PC-3 (cell line): ENCODE measurements at places on chromosomes 7 and 10. TPM values are rescaled to one million over a fixed set of nuclear protein-coding genes. Genes with fewer than 3 reads are reported as not detected.

DNA sequence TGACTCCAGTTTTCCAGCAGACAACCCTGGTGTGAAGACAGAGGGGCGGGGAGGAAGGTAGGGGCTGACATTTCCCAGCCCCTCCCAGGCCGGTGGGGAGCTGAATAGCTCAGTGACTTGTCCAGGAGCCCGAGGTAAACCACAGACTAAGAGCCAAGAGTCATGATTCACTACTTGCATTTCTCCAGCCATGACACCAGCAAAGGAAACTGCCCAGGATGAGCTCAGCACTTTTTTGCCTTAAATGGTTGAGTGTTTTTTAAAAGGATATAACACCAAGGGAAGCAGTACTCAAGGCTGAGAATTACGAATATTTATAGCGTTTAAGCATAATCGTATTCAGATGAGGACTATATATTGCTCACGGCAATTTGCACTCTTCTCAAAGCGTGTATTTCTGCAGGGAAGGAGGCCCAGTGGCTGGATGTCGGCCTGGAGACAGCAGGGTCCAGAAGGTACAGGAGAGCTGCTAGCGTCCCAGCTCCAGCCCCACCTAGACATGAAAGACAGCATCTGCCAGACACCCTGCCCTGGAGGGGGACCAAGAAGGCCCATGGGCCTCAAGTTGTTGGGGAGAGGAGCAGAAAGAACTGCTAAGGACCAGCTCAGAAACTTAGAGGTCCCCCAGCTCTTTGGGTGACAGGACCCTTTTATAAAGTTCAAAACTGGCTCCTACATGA is 141.4 kb downstream of the GRID1 start:
- DNase-seq: peak; percentile 47

DNA sequence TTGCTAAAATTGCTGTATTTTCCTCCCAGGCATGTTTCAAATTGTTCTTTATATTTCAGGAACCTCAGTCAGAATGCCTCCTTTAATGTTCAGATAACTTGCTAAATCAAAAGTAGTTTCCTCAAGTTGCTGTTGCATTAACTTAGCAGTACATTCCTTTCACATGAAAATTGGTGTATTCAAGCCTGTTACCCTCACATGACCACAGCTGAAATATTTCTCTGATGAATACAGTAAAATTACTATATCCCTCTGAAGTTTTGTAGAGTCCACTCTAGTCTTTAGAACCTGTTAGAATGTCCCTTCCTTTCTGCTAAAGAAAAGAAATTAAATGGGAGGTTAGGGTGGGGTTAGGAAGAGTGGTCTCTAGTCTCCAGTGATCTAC is 24.5 kb upstream of the C1GALT1 start:
- peak; percentile 22 for DNase-seq

DNA sequence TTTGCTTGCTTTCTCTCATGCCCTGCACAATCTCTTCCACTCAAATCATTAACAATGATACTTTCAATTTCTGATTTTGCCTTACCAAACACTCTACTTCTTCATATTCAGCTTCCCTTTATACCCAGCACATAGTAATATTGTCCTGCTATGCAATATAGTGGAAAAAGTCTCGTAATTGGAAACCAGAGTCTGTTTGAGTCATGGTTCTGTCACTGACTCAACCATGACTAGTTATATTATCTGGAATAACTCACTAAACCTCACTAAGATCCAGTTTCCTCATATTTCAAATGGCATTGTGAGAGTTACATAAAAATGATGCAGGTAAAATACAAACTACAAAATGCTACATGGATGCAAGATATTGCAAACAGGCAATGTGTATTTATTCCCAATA is 98.5 kb upstream of the LRRTM3 start:
- DNase-seq: peak; percentile 100

Gene NRG3
- not detected in 2 replicates for total RNA-seq

GRCh38 chr7:149851449-149851848 is 13.3 kb downstream of the ZNF862 start:
- no peak for DNase-seq

Gene VAX1
- total RNA-seq: 0.12 and 0.98 TPM in 2 replicates

- DNase-seq: no peak
Measured at GRCh38 chr7:157001920-157002818, 8.3 kb downstream of the MNX1 start.

DNA sequence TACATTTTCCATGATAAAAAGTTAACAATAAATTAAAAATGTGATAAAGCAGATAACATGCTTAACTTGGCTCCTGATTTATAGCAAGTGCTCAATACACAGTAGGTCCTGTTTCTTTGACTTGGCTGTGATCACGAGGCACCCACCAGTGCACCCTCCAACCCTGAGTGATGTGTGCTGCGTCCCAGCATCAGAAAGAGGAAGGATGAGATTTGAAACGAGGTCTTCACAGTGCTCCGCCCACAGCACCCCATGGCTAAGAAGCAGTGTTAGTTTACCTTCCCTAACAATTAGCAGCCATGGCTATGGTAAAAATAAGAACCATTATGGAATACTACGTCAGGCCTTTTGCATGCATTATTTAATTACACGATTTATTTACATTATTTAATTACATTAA is 292.0 kb upstream of the ZMIZ1 start:
- no peak for DNase-seq

DNA sequence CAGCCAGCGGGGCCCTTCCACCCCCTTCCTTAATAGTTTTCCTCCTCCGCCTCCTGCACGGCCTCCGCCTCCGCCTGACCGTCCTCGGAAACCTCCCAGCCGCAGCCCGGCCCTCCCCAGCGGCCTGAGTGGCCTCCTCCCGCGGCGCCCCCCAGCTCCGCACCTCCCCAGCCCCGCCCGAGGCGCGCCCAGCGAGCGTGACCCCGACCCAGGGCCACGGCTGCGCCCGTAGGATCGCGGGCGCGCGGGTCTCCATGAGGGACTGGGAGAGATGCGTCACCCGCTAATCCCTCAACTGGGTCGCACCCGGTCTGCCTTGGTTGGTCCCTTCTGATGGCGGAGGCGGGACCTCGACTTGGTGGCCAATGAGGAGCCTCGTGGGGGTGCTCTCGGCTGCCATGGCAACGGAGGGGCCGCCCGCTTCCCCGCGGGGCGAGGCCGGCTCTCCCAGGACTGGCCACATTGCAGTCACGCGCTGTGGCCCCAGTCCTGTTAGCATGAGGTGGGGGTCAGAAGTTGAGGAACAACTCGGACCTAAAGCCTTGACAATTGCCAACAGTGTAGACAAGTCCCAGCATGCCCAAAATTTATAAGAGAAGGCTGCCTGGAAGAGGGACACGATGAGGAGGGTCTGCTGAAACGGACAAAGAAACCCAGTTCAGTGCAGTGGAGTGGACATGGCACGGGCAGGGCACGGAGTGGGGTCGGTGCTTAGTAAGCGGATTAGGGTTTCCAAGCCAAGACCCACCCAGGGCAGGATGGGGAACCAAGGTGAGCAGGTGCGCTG is 24.3 kb downstream of the DDIT4 start:
- DNase-seq: peak; percentile 91

- peak; percentile 46 for DNase-seq
Measured at GRCh38 chr7:77655836-77656455, 40.3 kb upstream of the RSBN1L start.

GRCh38 chr10:21746118-21746517 is 212.1 kb downstream of the MLLT10 start:
- no peak for DNase-seq

Gene MOGAT3
- not detected in 2 replicates for total RNA-seq

- DNase-seq: peak; percentile 83
Measured at GRCh38 chr7:111529507-111530355, 32.6 kb downstream of the IMMP2L start.

Gene NPSR1
- not detected in 2 replicates for total RNA-seq

- peak; percentile 64 for DNase-seq
Measured at GRCh38 chr7:105580022-105580740, 1.1 kb downstream of the EFCAB10 start.

- DNase-seq: peak; percentile 75
Measured at GRCh38 chr7:44847509-44847919, 373 bp downstream of the H2AZ2 start.

DNA sequence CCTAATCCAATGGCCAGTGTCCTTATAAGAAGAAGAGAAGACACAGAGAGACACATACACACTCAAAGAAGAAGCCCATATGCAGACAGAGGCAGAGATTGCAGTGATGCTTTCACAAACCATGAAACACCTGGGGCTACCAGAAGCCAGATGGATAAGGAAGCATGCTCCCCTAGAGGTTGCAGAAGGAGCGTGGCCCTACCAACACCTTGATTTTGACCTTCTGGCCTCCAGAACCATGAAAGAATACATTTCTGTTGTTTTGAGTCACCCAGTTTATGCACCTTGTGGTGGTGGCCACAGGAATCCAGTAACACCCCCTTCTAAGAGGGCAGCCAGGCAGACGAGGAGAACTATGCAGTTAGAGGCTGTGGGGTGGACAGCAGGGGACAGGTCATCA is 43.5 kb downstream of the AOC1 start:
- DNase-seq: no peak

Gene GOLGA7B
- 0.26 and 0.29 TPM in 2 replicates for total RNA-seq

GRCh38 chr10:130557181-130557845 is 421.1 kb downstream of the GLRX3 start:
- no peak for DNase-seq

Gene SLC18A3
- total RNA-seq: not detected in 2 replicates

DNA sequence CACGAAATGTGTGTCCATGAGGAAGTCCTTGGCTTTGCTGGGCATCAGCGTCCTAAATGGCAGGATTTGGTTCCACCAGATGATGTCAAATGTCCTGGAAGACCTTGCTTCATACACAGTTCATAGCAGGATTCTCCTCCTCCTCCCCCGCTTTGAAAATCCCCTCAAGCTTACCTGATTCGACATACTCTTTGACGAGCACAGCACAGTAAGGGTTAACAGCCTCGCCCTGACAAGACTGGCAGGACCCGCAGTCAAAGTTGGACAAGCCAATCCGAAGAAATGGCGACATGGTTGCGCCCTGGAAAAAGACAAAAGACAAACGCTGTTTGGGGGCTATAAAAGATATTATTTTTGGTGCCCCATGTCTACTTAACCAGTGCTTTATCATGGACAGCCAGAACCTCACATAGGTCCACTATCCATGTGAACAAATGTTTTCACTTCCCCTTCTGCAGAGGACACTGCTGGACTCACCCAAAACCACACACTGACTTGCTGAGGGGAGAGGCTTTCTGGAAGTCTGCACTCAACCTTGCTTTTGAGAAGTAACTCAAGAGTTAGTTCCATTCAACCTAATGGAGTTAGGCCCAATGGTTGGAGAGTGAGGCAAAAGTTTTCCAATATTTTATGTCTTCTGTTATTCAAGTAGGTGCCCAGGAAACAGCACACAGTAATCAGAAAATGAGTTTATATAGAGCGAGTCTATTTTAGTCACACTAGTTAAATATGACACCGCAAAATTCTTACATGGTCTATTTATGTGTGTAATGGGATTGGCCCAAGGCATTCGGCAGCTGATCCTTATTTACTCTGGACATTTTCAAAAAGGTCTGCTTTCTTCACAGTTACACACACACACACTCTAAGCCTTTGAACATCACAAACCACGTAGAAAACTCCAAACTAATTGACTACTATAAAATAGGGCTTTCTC is 65.0 kb downstream of the PRKCQ start:
- DNase-seq: no peak

Gene TUBAL3
- total RNA-seq: not detected in 2 replicates

Gene FAM25G
- not detected in 2 replicates for total RNA-seq

Gene OR2A5
- total RNA-seq: not detected in 2 replicates

GRCh38 chr10:26057466-26057865 is 123.4 kb downstream of the MYO3A start:
- no peak for DNase-seq

Gene TMEM26
- total RNA-seq: 0.12 TPM in 1 of 2 replicates, not detected in the other

- no peak for DNase-seq
Measured at GRCh38 chr10:82213784-82214183, 338.8 kb downstream of the NRG3 start.
